Mesothelial cell of epicardium (in vitro differentiated cells): ENCODE measurements at places on chromosomes 2 and 18. TPM values are rescaled to one million over a fixed set of nuclear protein-coding genes. Genes with fewer than 3 reads are reported as not detected.

DNA sequence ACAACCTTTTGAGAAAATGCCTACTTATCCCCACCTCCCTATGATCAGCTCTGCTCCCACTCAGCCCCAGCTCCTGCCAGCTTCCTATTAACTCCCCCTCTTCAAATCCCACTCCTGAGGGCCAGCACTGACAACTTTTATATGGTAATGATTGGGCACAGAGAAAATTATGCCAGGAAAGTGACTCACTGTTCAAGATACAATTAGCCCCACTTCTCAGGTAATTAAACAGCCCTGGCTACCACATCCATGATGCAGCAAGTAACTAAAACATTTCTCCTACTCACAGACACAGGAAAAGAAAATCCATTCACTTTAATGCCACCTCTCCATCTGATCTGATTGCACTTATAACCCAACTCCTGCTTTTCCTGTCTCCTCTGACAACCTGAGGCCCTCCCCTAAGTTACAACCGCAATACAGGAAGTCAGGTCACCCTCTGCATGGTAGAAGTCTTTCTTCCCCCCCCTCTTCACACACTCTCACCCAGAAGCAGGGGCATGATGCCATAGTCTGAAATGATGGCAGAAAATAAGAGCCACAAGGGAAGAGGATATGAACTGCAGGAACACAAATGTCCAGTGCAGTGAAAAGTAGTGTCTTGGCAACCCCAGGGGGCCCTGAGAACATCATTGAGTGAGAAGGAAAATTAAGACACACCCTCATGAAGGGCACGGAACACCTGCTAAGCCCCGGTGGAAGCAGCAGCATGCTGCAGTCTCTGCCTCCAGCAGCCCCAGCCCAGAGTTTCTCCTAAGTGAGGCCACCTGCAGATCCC lies 54.4 kb downstream of the STK39 start:
- no peak for DNase-seq

- DNase-seq: no peak
Observed at GRCh38 chr18:79043288-79043687, 25.9 kb upstream of the ATP9B start.

The RIF1 gene
- total RNA-seq: 54.3 to 59.1 TPM (median 55.0 TPM) in 3 replicates

The MAB21L4 gene
- total RNA-seq: 2.0 to 3.2 TPM (median 2.4 TPM) in 3 replicates
